ENCODE measurements at places on chromosomes 5 and 9.

GRCh38 chr5:122163121-122164069, 34.0 kb downstream of the ZNF474 start:
- DNase-seq: no peak

DNA sequence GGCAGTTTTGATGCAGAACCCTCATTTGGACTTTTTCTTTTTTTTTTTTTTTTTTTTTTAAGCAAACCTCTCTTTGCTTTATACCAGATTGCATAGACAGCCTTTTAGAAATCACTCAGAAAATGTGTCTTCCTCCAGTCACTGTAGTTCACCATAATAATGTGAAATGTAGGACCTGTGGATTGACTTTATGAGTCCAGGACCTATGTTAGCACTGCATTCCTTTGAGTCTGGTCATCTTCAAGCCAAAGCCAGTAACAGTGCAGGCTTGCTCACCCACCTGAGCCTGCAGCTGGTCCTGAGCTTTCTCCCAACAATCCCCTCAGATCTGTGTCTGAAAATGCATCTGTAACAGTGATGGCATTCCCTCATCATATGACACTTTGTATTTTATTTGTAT, 110.7 kb upstream of the NFIL3 start:
- DNase-seq: no peak

DNA sequence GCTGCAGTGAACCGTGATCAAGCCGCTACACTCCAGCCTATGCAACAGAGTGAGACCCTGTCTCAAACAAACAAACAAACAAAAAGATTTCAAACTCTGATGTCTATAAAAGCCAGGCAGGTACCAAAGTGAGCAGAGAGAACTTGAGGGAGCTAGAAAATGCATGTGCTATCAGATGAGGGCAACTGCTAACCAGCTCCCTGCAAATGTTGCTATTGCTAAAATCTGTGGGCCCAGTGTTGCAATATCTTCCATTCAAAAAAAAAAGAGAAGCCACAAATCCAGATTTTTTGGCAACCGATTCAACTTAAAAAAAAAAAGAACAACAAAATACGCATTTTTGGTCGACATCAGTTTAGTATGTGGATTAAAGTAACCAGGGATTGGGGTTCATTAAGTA, 5.5 kb downstream of the UBE2D2 start:
- no peak for DNase-seq

- DNase-seq: no peak
These were observed 37.6 kb downstream of the ROPN1L start for GRCh38 chr5:10479154-10479721.
